Globus pallidus (tissue), 1 donor: ENCODE measurements at places on chromosomes 5 and 9.
A peak's percentile ranks its signal among the peaks of the same experiment; 100 is the strongest.

DNA sequence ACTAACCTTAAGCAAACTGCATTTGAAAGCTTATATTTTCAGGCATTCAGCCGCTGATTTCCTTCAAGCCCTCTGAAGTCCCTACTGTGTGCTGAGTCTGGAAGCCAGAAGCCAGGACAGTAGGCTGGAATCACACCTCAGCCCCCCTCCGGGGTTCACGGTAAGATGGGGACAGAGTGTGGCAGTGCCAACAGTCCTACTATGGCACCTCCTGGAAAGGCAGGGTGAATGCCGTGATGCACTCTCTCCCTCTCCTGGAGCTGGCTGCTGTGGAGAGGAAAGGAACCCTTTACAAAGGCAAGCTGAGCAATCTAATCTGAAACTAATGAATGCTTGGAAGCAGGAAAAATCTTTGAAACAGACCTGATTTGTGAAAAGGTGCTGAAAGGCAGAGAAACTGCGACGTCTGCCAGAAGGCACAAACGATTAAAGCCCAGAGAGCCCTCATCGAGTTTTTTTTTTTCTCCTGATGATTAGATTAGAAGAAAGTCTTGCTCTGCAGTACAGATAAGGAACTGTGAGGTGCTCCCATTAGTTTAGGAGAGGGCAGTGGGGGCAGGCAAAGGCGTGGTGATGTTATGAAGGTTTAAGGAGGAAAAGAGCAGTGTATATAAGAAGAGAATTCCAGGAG is 21.0 kb downstream of the ANKH start:
- DNase-seq = no peak

DNA sequence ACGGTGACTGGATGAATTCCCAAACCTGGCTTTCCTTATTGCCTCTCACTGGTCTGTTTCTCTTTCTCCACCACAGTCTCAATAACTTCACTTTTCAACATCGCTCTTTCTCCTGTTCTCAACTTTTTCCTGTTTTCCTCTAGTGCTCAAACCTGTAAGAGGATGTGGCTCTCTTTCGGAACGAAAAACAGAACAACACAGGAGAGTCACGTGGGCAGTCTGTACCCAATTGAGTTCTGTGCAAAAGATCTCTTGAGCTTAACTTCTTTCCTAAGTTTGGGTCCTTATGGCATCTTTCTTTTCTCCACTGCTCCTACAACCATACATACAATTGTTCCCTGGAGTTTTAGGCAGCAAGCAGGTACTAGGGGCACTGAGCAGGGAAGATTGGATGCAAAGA is 8.9 kb downstream of the HAVCR1 start:
- DNase-seq = peak; percentile 14

GRCh38 chr5:178387856-178388190 is 155.2 kb upstream of the PHYKPL start:
- DNase-seq = no peak

DNA sequence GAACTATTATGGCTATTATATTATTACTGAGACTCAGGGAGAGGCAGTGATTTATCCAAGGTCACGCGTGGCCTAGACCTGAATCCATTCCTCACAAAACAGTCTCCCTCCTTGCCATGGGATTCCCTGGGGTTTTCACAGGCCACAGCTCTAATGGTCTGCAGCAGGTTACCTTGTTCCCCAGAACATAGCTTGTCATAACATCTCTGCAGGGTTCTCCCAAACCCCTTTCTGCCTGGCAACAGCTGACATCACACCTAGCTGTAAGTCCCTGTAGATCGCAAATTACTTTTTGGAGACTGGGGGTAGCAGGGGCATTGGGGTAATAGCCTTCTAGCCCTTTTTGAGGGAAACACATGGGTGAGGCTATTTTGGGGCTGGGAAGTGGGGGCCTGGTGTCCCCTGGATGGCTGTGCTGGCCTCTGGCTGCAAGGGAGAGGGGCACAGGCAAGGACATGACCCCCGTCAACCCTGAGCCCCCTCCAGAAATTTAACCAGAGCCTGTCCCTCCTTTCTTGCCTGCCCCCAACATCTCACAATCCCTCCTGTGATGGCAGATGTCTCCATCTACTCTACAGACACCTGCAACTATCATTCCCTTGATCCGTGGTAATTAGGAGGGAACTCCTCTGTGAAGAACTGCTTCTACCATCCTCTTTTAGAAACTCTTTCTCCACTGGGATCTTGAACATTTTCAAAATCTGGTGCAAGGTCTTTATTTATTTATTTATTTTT is 1.3 kb downstream of the CD74 start:
- DNase-seq = peak; percentile 43

DNA sequence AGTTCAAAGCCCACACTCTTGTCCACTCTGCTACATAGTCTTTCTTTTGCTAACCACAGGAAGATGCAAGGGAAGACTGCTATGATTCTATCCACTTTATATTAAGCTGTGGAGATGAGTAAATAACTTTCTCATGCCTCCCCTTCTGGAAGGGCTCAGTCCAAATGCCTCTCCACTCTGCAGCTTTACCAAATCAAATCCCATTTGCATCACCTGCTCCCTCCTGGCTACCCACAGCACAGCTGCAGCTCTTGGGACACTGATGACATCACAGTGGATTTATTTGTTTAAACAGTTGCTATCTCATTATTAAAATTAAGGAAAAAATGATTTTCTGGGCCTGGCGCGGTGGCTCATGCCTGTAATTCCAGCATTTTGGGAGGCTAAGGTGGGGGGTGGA is 1544.9 kb upstream of the WWC1 start:
- DNase-seq = no peak

- peak; percentile 83 for DNase-seq
These were observed at the start of gene ZNF483 for GRCh38 chr9:111525056-111525977. ZNF483 (plus strand) TSS chr9:111525179; CDS start chr9:111527396, 2,217 bp downstream.

GRCh38 chr9:9920425-9921060 is 692.3 kb downstream of the PTPRD start:
- no peak for DNase-seq

- no peak for DNase-seq
These were observed 18.5 kb upstream of the RCL1 start for GRCh38 chr9:4774209-4774608.

DNA sequence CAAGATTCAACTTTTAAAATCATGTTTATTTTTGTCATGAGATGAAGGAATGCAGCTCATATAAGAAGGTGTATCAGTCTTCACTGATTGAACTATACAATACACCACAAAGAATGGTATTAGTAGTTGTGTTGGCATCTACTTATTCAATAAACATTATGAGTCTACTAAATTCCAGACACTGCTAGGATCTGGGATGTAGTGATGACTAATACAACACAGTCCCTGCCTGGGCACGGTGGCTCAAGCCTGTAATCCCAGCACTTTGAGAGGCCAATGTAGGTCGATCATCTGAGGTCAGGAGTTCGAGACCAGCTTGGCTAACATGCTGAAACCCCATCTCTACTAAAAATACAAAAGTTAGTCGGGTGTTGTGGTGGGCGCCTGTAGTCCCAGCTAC is 171.4 kb upstream of the NFIB start:
- no peak for DNase-seq

- no peak for DNase-seq
These were observed 376.5 kb downstream of the SH3GL2 start for GRCh38 chr9:17955409-17955808.

DNA sequence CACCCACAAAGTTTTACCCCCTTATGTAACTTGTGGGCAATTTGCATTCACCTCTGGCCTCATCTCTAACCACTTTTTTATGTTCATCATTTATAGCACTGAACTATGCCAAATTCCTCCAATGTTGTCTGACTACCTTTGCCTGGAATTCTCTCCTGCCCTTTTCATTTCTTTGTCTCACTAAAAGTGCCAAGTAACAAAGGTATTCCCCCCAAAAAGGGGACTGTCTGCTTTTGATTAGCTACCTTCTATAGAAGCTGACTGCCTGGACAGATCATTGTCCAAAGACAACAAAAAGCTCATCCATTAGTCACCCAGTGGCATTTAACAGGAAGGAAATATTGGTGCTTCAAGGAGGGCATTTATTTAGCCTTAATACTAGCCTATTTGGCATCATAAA is 189.9 kb upstream of the VCAN start:
- no peak for DNase-seq

DNA sequence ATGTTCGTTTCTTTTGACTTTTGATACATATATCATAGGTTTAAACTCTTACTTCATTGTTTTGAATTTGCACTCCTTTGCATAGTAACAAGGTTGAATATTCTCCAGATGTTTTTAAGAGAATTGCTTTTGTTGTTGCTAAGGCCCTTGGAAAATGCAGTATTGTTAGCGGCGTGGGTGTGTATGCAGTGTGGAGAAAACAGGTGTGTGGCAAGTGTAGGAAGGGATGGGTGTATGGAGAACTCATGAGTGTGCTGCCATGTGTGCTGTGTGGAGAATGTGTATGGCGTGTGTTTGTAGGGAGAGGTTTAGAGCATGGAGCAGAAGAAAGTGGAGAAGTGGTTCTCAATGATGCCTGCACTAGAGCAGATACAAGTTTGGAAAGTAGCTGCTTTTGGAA is 87.3 kb downstream of the WWC1 start:
- no peak for DNase-seq

DNA sequence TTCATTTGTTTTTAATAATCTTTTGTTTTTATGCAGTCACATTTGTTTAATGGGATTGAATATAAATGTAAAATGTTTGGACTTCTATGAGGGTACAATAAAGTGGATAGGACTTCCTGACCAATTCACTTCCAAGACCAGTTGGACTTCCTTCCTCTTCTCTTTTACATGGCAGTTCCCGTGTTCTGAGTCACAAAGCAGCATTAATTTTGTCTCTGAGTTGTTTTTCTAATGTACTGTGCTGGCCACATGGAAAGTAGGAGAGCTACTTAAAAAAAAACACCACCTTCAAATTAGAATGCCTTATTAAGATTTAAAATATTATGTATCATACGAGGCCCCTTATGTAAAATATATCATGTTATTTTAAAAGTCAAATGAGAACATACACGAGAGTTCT is 87.3 kb downstream of the CCDC171 start:
- no peak for DNase-seq

- no peak for DNase-seq
These were observed 10.8 kb downstream of the STK10 start for GRCh38 chr5:172177176-172177575.

- no peak for DNase-seq
These were observed 29.9 kb downstream of the COL5A1 start for GRCh38 chr9:134671341-134672113.

DNA sequence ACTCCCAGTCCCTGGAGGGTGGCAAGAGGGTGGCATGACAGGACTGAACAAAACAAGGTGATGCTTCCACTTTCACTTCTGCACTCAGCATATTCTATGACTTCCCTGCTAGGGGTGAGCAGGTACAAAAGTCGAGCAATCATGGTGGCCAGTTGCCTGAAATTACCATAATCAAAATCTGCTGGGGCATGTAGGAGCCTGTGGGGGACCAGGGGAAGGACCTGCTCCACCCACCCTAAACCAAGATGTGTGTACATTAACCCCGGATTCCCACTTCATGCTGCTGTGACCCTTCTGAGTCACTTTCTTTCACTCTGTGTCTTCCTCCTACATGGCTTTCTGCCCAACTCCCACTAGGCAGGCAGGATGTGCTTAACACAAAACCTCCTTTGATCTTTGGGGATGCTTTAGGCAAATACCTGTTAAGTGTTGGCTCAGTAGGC is 73.3 kb upstream of the PHF24 start:
- DNase-seq = no peak

DNA sequence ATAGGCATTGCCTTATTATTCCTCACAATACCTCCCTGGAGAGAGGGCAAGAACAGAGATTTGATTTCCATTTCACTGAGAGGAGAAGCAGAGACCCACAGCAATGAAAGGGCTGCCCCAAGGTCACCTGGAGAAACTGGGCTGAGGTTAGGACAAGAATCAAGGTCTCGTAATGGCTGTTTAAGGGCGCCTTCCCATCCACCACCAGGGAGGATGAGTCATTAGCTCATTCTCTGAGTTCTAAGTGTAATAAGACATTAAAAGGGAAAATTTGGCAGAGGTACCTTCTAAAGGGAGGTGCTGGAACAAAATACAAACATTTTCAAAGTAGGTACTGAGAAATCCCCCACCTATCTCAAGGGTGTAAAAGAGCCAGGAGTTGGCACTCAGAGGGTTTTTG is 52.6 kb upstream of the TCERG1 start:
- DNase-seq = no peak

GRCh38 chr9:125932012-125932411 is 184.8 kb downstream of the PBX3 start:
- DNase-seq = peak; percentile 73

DNA sequence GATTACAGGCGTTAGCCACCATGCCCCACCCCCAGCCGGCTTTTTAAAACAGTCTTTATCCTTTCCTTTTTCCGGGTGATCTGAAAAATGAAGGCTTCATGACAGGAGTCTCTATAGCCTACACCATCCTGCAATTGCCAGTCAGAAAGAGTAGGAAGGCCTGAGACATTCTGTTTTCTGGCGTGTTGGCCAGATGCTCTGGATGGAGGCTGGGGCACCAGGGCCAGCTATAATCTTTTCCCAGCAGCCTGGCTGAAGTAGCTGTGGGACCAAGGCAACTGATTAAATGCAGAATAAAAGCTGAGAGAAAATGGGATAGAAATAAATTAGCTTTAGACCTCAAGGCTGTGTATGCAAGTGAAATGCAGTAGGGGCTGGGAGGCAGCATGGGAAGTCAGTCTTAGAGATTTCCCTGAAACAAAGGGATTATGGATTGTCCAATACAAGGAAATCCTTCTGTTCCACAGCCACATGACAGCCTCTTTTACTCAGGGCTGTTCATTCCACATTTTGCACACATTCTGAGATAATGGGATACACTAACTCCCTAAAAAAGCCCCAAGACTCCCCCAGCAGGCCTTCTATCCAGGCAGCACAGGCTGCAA is 116.0 kb upstream of the LRRTM2 start:
- peak; percentile 48 for DNase-seq

GRCh38 chr9:23537192-23538066 is 288.6 kb downstream of the ELAVL2 start:
- no peak for DNase-seq

DNA sequence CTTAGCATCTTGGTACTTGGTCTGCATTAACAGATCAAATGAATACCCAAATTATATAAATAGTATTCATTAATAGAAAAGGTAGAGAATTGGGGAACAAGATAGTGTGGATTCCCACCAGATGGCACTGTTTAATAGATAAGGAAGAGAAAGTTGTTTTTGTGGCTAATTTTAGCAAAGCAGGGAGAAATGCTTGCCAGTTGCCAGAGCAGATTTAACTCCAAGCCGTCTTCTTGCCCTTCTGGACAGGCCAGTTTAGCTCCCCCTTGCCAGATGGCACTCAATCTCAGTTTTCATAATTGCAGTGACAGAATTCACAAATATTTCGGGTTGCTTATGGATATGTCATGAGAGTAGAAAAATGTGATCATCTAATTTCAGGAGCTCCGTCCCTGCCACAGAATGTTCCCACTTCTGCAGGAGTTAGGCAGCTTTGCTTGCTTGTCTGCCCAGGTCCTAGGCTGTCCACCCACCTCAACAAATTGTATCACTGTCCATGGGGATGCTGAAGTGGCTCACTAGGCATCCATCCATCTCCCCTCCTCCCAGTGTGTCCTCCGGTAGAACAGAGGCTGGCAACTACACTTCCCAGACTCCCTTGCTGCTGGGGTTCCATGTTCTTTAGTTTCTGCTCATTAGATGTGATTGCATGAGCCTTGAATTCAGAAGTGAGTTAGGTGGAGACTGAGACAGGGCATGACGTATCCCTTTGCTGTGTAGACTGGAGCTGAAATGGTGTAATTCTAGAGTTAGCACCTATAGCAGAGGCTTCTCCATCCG is 11.8 kb upstream of the HEXB start:
- peak; percentile 80 for DNase-seq
